ENCODE measurements at places on chromosomes 12 and 14. TPM values are rescaled to one million over a fixed set of nuclear protein-coding genes. Genes with fewer than 3 reads are reported as not detected.

GRCh38 chr14:53411125-53411524, 258.0 kb upstream of the DDHD1 start:
- no peaks in the 10 kb centered on the region for H3K36me3 ChIP-seq
- DNase-seq = no peak
- H3K4me1 ChIP-seq = no peaks in the 10 kb centered on the region

DNA sequence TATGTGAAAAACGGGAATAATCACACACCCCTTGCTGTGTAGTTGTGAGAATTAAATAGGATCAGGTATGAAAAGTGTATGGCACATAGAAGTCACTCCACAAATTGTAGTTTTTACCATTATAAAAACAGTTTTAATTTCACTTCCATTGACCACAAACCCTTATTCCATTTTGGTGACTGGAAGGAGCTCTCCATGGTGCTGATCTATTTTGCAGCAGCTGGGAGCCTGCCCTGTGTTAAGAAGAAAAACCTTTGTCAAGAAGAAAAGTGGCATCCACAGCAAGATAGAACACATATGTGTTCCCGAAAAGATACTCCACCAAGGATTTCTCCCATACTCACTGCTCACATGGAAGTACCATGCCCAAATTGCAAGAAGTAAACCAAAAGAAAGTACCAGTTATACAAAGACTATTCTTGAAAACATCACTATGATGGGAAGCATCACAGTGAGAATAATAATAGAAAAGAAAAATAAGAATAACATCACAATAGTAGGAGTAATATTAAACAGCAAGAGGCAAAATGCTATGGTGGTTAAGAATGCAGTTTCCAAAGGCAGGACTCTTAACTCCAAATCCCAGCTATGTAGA, 58.7 kb downstream of the TUNAR start:
- no peak overlapping the region for H3K4me3 ChIP-seq
- no peak overlapping the region for H3K27ac ChIP-seq
- H3K4me1 ChIP-seq = no peaks in the 10 kb centered on the region
- DNase-seq = no peak

- no peak for DNase-seq
- no peak overlapping the region for H3K27ac ChIP-seq
- H3K4me1 ChIP-seq = no peaks in the 10 kb centered on the region
- H3K36me3 ChIP-seq = no peaks in the 10 kb centered on the region
- no peak overlapping the region for H3K4me3 ChIP-seq
Observed at GRCh38 chr12:19158923-19159322, 29.4 kb downstream of the PLEKHA5 start.

DNA sequence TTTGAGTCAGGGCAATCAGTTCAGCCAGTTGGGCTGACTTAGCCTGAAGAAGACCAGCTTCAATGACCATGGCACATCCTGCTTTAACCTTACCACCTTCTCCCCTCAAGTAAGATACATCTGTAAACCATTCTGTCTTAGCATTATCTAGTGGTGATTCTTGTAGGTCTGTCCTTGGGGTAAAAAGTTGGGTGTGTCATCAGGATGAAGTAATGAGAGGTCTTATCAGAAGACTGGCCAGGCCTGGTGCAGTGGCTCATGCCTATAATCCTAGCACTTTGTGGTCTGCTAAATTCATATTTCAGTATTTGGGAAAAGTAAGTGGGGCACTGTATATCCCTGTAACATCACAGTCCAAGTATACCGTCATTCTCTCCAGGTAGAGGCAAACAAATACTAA, 19.1 kb downstream of the SINHCAF start:
- H3K27ac ChIP-seq = no peak overlapping the region
- peaks cover 69% of the 10 kb centered on the region for H3K36me3 ChIP-seq
- peaks cover 10% of the 10 kb centered on the region for H3K4me1 ChIP-seq
- H3K27me3 ChIP-seq = no peaks in the 10 kb centered on the region

- no peak for DNase-seq
- H3K4me1 ChIP-seq = no peaks in the 10 kb centered on the region
- H3K27me3 ChIP-seq = no peaks in the 10 kb centered on the region
Observed at GRCh38 chr14:97532052-97532451, 734.9 kb downstream of the VRK1 start.

- no peak overlapping the region for H3K4me3 ChIP-seq
- H3K36me3 ChIP-seq = no peaks in the 10 kb centered on the region
- H3K27ac ChIP-seq = no peak overlapping the region
- DNase-seq = no peak
Observed at GRCh38 chr14:37179896-37180502, 7.6 kb upstream of the SLC25A21 start.

The CCDC198 gene
- not detected for total RNA-seq
